ENCODE measurements at places on chromosomes 2 and 18. TPM values are rescaled to one million over a fixed set of nuclear protein-coding genes. Genes with fewer than 3 reads are reported as not detected.

RAMP1 gene
- total RNA-seq = not detected

PLB1 gene
- 0.20 TPM for total RNA-seq

COL3A1 gene
- 0.04 TPM for total RNA-seq

SPATA3 gene
- total RNA-seq = not detected

SYT4 gene
- not detected for total RNA-seq

DNA sequence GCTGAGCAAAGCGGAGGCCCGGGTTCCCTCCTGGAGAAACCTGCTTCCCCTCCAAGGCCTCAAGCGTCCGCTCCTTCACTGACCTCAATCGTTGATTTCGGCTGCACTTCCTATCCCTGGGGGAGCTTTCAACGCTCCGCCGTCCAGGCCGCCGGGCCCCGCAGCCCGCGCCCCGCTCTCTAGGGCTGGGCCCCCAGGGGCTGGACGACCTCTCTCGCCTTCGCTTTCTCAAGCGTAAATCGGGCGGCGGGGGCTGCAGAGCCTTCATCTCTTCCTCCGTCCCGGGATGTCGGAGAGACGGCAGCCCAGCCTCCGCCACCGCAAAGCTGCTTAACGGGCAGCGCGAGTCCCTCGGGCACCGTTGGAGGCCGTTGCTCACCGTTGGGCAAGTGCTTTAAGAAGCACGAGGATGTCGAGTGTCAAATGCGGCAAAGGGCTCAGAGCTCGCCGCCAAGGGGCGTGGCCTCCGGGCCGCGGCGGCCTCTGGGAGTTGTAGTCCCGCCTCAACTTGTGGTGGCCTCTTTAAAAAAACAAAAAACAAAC is 8.5 kb downstream of the HES6 start:
- H3K36me3 ChIP-seq = no peaks in the 10 kb centered on the region
- no peak overlapping the region for H3K27ac ChIP-seq
- H3K27me3 ChIP-seq = peaks cover 9% of the 10 kb centered on the region
- H3K4me1 ChIP-seq = peaks cover under 1% of the 10 kb centered on the region

- H3K4me1 ChIP-seq = no peaks in the 10 kb centered on the region
- peaks cover 92% of the 10 kb centered on the region for H3K36me3 ChIP-seq
These were observed 9.7 kb downstream of the CCT4 start for GRCh38 chr2:61878761-61879160.

GRCh38 chr2:96104487-96104861 is 11.9 kb downstream of the ADRA2B start:
- no peak for DNase-seq
- peaks cover 24% of the 10 kb centered on the region for H3K4me1 ChIP-seq
- no peak overlapping the region for H3K4me3 ChIP-seq
- no peak overlapping the region for H3K27ac ChIP-seq

DNA sequence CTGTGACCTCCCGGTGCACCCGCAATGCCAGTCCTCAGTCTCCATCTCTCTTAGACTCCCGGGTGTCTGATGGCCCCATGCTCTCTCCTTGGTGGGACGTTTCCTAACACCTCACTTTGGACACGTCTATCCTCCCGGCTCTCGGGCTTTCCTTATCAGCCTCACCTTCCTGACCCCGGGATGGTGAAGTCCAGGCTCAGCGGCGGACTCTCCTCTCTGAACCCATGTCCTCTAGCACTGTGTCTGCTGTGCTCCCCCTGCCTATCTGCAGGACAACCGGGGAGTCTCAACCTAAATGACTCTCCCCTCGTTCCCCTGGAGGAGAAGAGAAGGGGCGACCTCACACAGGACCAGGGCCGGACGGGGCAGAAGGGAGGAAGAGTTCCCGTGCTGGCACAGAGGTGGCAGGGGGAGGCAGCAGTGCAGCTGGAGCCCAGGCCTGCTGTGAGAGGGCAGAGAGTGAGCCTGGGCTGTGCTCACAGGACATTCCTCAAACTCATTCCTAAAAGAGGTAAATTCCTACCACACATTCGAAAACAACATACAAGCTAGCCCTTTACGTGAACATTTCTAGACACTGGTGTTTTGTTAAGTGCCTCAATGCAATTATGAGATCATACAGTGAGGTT is 41.9 kb downstream of the MBP start:
- H3K27ac ChIP-seq = no peak overlapping the region
- peaks cover 20% of the 10 kb centered on the region for H3K4me1 ChIP-seq
- H3K27me3 ChIP-seq = no peaks in the 10 kb centered on the region
- H3K36me3 ChIP-seq = no peaks in the 10 kb centered on the region
- H3K4me3 ChIP-seq = no peak overlapping the region

GRCh38 chr2:109285244-109285651 is 156.2 kb downstream of the SH3RF3 start:
- H3K4me1 ChIP-seq = no peaks in the 10 kb centered on the region
- no peak overlapping the region for H3K4me3 ChIP-seq
- no peak for DNase-seq
- peaks cover 8% of the 10 kb centered on the region for H3K27me3 ChIP-seq

DNA sequence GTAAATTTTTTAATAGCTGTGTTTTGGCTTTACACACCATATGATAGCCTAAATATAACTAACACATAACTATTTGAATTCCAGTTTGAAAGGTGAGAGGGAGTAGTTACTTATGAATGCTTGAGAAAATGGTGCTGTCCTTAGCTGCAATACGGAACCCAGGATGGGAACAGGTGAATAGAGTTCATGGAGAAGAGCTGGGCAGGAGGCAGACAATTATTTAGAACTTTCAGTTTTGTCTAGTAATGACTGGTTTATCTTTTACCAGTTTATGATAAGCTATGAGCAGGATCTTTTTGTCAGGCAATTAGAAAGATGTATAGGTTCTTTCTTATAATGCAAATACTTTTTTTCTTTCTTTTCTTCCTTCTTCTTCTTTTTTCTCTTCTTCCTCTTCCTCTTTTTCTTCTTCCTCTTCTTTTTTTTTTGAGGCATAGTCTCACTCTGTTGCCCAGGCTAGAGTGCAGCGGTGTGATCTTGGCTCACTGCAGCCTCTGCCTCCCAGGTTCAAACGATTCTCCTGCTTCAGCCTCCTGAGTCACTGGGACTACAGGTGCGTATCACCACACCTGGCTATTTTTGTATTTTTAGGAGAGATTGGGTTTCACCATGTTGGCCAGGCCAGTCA is 25.9 kb downstream of the UBR3 start:
- no peaks in the 10 kb centered on the region for H3K27me3 ChIP-seq
- peaks cover 15% of the 10 kb centered on the region for H3K4me1 ChIP-seq
- H3K4me3 ChIP-seq = no peak overlapping the region
- H3K27ac ChIP-seq = no peak overlapping the region
- no peak for DNase-seq

- no peak for DNase-seq
- H3K4me1 ChIP-seq = no peaks in the 10 kb centered on the region
- no peak overlapping the region for H3K27ac ChIP-seq
- H3K36me3 ChIP-seq = no peaks in the 10 kb centered on the region
These were observed 9.0 kb downstream of the CYBRD1 start for GRCh38 chr2:171531291-171531690.

GRCh38 chr2:145023334-145023934 is 503.5 kb upstream of the ZEB2 start:
- H3K27me3 ChIP-seq = no peaks in the 10 kb centered on the region
- H3K27ac ChIP-seq = no peak overlapping the region
- H3K36me3 ChIP-seq = no peaks in the 10 kb centered on the region
- H3K4me3 ChIP-seq = no peak overlapping the region
- no peaks in the 10 kb centered on the region for H3K4me1 ChIP-seq

Measured in HepG2 (cell line).